ENCODE measurements at places on chromosomes 6 and 20.

DNA sequence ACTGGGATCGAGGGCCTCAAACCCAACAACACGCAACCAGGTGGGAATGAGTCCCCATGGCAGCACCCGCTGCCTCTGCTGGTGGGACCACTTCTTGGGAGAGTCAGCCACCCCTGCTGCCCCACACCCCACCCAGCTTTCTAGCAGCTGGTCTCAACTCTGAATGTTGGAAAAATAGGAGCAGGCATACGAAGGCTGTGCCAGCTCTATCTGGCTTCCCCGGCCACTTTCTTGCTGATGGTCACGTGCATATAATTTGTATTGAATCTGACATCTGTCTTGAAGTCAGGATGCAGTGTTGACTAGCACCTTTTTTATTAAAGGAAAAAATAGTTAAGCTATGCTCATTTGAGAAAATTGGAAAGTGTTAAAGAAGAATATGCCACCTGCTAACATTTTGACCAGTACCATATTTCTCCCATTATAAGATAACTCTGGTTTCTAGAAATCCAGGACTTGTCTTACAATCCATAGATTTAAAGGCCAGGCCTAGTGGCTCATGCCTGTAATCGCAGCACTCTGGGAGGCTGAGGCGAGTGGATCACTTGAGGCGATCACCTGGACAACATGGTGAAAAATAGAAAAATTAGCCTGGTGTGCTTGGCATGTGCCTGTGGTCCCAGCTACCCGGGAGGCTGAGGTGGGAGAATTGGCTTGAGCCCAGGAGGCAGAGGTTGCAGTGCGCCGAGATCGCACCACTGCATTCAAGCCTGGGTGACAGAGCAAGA lies 26.9 kb upstream of the MAPRE1 start:
- no peak for DNase-seq

DNA sequence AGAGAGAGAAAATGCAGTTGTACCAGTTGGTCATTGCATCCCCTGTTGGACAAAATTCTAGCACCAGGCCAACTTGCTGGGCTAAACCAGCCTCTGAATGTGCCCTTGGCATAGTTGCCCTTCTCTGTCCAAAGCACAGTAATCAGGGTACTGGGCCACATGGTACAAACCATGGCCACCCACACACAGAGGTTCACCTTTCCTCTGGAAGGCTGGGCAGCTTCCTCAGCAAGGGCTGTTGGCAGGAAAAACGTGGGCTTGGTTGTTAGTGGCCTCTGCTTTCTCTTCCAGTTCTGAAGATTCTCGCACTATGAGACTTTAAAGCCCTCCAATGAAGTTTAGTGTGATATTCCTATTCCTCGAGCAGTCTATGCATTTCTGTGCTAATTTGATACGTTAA lies 706 bp downstream of the DDO start:
- no peak for DNase-seq

GRCh38 chr6:63573899-63574553 lies 1.7 kb downstream of the LOC128125822 start:
- DNase-seq, result peak; percentile 62

DNA sequence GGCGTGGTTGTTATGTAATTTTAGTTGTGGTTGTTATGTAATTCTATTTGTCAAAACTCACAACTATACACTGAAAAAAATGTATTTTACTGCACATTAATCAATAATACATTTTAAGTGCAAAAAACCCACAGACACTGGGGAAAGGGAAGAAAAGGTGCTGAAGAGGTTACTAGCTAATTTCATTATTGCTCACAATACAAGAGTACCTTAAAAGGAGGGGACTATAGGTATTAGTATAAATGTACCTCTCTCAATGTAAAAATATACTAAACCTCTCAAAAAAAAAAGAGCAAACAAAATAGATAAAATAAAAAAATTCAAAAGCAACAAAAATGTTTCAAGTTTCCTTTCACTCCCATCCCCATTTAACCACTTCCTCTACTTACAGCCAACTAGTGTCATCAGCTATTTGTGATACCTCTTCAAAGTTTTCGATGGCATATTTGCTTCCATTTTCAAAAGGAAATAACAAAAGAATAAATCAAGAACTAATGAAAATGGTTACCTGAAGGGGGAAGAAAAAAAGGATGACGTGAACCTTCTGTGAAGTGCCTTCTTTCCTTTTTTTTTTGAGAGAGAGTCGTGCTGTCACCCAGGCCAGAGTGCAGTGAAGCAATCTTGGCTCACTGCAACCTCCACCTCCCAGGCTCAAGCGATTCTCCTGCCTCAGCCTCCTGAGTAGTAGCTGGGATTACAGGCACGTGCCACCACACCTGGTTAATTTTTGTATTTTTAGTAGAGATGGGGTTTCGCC lies 30.2 kb downstream of the RANBP9 start:
- no peak for DNase-seq

GRCh38 chr20:64076061-64076997 lies 3.0 kb downstream of the RGS19 start:
- DNase-seq, result no peak

DNA sequence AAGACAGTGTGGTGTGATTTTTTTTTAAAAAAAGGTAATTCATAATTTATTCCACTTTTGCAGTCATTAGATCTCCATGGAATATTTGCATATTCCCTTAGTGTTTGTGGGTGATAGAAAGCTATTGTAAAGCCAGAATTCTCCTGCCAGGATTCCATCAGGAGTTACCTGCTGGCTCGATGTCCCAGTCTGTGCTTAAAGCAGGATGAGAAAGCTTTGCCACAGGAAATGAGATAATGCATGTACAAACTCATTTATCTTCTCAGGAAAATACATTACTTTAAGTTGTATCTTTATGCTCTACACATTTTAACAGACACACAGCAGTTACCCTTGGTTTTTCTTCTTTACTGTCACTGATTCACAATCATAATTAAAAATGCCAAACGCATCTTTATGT lies 553.0 kb downstream of the CD109 start:
- DNase-seq, result no peak

DNA sequence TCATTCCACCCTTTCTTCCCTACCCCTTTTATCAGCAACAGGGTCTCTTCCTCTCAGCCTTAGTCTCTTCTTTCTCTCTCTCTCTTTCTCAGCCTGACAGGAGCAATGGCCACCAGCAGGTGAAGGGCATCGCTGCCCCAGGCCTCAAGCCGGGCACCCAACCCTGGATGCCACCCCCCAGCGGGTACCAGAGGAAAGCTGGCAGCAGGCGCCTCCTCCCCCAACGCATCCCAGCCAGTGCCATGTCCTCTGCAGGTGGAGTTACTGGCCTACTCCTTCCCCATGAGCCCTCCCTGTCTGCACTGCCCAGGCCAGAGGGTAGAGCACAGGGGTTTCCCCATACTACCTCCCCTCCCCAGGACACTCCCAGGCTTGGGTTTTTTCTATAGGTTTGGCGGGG lies 32.2 kb downstream of the EIF2S2 start:
- no peak for DNase-seq

GRCh38 chr6:40585223-40585622 lies 1.9 kb downstream of the LRFN2 start:
- DNase-seq, result no peak
